Stimulated activated CD4-positive, alpha-beta T cell treated with anti-CD3 and anti-CD28 coated beads, Interleukin-15, amount 100 ng/mL, for 48 hours (primary cell): ENCODE measurements at places on chromosomes 7 and 10.

DNA sequence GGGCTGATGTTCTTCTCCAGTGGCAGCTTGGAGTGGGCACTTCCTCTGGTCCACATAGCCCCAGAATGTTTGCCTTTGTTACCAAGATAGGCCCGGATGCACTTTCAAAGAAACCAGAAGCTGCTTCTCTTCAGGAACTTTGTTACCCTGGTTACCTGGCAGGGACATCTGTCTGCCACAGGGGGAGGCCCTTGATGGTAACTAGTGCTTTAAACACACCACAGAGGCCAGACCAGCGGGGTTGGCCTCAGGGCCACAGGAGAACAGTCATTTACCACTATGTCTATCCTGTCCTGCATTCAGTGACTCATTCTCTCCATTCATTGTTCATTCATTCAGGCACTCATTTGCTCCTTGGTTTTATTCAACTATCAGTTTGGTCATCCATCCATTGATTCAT lies 11.9 kb upstream of the PLEKHA1 start:
- DNase-seq = no peak

DNA sequence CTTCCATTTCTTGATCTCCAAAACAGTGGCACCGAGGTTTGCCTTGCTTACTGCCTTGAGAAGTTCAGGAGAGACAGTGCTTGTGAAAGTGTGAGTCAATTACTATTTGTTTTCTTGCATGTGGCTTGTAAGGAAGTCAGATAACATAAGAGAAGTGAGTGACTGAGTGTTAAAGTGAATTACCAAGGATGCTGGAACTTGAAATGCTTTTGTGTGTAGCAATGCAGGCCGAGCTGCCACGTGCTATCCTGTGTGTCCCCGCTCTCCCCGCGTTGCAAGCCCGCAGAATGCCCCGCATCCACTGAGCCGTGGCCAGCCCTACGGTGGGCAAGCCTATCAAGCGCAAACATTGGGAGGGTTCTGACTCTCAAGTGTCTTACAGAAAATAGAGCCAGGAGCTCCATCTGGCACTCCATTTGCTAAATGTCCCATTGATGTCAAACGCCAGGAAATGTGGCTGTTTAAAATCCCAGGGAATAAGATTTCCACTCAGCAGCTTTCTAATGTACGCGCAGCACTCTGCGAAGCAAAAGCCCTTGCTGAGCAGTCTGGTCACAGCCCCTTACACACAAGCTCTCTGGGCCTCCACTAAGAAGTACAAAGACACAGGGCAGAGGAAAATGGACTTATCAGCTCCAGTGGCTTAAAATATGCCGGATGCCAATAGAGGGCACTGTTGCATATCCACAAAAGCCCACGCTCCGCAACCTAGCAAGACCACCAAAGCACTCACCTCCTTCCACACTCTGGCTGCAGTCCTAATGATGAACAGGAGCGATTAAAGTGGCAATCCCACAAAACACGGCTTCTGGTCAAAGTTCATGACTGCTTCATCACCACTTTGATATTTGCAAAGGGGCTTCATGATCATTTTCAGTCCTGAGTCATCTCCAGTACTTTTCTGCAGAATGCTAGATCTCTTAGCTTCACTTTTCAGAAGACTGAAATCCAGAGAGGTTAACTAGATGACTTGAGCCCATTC lies 158.0 kb upstream of the ITGB1 start:
- DNase-seq = no peak

DNA sequence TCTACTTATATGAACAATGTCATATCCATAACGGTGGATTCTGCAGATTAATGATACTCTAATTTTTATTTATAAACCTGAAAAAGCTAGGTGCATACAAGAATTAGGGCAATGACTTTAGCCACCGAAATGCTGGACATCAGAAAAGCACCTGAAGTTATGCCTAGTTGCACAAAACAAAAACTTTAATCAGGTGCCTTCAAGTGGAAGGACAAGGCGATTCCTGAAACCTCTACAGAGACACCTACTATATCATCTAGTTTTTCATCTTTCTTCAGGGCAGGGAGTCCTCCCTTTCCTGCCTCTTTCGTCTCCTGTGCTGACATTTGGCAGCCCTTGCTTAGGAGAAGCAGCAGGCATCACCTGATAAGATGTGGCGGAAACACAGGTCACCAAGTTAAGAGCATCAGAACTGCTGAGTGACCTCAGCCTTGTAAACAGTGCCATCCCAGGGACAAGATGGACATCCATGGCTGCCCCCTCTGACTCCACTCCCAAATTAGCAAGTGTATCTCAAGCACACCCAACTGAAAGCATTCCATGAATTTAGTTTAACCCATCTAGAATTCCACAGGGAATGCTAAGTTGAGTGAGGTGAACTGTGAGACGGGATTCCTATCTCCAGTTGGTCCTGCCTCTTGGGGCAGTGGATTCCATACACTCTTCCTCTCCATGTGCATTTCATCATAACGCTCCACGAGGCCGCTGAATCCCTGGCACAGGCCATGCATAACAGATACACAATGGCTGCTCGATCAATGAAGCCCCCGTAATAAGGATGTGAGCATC lies 5.8 kb downstream of the ITPRIP start:
- no peak for DNase-seq

- DNase-seq = no peak
Observed at GRCh38 chr7:130695840-130696239, 9.5 kb upstream of the TSGA13 start.

DNA sequence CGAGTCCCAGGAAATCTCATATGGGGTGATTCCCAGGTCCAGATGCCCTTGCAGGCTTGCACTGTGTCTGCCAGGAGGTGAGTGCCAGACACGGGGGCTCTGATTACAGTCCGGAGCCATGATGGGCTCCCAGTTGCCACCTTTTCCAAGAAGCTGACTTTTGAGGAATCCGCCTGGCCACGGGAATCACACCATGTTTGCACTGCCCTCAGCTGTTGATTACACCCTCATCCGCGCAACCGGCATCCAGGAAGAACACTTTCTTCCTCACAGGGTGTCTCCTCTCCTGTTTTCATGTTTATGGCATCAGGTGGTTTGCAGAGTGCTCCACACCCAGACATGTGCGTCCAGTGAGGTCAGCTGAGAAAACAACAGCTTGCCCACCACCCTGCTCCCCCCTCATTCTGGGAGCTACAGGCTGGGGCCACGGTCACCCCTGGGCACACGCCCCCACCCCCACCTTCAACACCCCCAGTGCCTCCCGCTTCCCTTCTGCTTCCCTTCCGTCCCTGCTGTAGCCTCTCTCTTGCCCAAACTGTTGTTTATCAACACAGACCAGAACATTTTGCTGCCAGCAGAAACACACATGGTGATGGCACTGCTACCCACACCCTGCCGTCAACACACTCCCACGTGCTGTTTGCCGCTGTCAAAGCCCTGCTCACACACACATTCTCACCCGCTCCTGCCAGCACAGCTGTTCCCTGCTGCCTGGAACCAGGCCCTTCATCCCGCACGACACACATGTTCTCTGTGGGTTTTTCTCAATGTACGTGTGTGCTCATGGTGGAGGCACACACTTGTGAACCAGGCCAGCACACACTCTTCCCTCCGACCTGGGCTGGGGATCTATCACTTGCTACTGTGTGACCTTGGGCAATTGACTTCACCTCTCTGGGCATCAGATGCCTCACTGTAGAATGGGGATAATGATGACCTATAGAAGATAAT lies 35.8 kb downstream of the DDIT4 start:
- DNase-seq = no peak

DNA sequence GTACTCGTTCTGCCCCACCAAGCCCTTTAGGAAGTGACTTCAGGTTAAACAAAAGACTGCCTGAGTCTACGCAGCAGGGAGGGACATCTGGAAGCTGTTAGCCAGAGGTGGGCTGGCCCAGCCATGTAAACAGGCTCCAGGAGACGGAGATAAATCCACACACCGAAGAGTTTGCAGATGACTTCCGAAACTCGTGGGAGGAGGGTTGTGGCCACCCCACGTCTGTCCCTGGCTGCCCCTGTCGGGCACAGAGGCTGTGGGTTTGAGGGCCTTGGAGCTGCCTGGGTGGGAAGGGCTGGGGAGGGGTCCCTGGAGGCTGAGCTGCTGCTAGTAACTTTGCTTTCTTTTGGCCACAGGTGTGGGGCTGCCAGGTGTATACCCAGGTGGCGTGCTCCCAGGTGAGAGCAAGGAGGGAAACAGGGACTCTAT lies 15.6 kb downstream of the ELN start:
- DNase-seq = no peak

GRCh38 chr7:95772771-95773581 lies 622 bp downstream of the DYNC1I1 start:
- no peak for DNase-seq

DNA sequence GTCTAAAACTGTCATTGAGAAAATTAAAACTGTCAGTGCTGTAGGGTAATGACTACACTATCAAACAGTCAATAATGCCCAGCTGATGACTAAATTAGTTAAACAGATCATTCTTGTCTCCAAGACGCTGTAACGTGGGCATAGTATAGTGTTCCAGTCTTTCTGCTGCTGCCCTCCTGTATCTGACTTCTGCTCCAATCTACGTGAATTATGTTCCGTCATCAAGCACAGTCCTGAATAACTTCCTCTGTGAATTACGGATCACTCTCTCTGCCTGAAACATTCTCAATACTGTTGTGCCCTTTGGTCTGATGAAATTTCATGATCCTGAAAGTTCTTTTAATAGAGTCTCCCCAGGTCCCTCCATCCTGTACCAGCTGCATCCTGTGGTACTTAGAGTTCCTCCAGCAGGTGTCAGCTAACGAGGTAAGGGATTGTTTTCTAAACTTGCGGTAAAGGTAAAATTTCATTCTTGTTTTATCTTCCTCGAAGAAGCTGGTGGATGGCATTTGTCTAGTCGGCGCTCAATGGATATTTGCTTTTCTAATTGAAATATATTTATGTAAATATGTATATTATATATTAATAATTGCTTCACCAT lies 393.5 kb upstream of the ADARB2 start:
- no peak for DNase-seq

DNA sequence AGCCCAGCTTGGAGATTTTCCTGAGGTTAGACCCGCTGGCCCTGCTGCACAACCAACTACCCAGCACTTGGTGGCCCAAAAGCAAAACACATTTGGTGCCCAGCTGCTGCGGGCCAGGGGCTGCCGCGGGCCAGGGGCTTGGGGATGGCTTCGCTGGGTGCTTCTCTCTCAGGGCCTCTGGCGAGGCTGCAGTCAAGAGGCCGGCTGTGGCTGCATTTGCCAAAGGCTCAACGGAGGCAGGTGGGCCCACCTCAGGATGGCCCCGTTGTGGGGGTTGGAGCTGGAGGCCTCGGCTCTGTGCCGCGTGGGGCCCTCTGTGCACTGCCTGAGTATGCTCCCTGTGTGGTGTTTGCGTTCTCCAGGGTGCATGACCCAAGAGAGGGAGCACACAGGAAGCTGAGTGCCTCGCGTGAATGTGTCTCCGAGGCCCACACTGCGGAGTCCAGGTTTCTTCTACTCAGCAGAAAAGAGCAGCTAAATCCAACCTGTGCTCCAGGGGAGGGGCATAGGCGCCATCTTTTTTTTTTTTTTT lies 17.5 kb upstream of the UBE3C start:
- DNase-seq = no peak

- DNase-seq = no peak
Observed at GRCh38 chr7:151181011-151181431, 6.0 kb downstream of the ASB10 start.

DNA sequence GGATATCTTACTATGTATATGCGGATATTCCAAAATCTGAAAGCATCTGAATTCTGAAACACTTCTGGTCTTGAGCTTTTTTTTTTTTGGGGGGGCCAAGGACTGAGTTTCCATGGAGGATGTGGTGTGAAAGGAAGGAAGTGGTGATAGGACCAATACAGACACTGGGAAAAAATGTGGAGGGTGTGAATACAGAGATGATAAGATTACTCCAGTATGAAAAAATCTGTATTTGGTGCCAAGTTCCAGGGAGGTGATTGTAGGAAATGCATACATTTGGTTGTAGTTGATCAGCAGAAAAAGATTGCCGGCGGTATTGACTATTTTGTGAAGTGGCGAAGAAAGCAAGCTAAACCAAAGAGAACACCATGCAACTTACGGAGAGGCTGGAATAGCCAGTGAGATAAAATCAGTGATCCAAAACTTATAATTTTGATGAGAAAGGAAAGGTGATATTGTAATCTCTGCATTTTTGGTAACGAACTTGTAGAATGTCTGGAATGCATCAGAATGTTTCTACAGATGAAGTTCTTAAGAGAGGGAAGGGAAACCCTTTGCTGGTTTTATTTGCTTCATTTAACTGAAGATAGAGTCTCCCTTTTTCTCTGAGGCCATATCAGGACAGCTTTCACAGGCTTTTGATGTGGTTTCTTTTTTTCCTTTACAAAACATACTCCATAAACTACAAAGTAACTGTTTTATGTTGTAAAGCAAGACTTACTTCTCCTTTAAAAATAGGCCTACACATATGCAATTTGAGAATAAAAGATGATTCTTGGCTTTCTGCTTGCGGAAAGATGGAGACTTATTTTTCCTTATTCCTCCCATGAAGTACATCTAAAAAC lies 6.0 kb downstream of the WDR37 start:
- no peak for DNase-seq

GRCh38 chr10:59962756-59963155 lies 56.4 kb upstream of the CCDC6 start:
- no peak for DNase-seq

- no peak for DNase-seq
Observed at GRCh38 chr7:26657206-26657641, 207.2 kb downstream of the SKAP2 start.

GRCh38 chr7:143285470-143285778 lies 666 bp downstream of the TMEM139 start:
- no peak for DNase-seq

GRCh38 chr10:86598151-86598550 lies 56.2 kb upstream of the OPN4 start:
- DNase-seq = no peak

GRCh38 chr7:146175716-146176115 lies 59.1 kb downstream of the CNTNAP2 start:
- no peak for DNase-seq

DNA sequence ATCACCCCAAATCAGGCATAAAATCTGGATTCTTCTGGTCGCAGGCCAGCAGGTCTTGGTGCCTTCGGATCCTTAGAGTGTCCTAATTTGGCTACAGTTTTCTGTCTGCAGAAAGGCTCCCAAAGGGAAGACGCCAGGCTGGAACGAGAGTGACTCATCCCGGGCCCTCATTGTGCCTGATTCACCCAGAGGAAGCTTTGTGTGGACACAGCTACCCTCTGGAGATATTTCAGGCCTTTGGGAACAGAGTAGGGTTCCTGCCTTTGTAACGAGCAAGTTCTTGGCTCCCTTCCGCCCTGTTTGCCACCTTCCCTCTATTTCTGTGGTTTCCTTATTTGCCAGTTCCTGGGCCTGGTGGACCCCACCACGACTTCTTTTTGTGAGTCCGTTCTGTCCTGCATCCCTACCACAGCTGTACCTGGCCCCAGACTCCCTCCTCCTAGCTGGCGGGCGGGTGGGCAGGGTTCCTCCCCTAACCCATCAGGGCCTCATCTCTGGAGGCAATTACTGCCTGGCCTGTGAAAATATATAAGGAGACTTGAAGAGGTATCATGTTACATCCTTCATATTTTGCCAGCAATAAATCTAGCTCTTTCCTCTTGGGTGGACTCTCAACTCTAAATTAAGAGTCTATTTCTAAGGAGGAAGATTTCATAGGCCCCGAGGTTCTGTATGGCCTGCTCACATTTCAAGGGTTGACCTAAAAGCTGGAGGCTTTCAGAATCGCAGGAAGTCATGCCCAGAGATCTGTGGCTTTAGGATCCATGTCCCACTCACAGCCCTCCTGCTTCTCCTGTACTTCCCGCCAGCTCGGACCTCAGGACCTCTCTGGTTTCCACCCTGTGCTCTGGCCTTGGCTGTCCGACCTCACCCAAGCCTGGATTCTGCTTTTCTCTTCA lies 219.2 kb upstream of the ZNF32 start:
- DNase-seq = no peak

- no peak for DNase-seq
Observed at GRCh38 chr7:116429986-116430619, 69.4 kb upstream of the CAV2 start.
